ENCODE measurements at places on chromosomes 6 and 20.

DNA sequence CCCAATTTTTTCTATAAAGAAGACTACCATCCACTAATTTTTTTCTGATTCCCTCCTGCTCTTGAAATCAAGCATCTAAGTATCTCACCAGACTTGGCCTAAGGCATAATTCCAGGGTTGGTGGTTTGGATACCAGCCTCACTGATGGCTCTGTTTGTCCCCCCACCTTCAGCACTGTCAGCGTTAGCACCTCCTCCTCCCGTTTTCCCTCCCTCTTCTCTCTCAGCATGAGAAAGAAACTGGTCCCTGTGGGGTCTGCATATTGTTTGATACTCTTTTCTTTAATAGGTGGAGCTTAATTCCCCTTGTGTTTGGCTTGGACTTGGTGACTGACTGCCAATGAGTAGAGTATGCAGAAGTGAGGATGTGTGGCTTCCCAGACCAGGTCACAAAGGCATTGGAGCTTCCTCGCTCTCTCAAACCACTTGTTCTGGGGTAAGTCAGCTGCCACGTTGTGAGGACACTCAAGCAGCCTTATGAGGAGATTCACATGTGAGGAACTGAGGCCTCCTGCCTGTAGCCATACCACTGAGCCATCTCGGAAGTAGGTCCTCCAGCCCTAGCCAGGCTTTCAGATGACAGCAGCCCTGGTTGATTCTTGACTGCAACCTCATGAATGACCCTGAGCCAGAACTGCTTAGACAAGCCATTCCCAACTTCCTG is 65.2 kb downstream of the RIOK1 start:
- DNase-seq: no peak

DNA sequence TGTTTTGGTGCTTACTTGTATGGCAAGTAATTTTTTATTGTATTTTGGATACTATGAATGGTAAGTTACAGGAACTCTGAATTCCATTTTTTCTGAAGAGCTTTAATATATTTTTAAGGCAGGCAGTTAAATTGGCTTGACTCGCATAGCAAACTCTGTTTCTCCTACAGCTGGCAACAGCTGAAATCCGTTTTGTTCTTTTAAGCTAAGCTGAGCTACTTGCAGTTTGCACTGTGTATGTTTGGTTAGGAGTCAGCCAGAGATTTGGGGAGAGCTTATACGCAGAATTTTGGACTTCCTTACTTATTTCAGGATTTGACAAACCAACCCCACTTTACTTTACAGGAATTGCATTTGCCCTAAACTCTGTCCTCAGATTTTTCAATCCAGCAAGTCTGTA is 179.1 kb downstream of the COL19A1 start:
- no peak for DNase-seq

GRCh38 chr20:19019734-19020364 is 192.6 kb upstream of the SLC24A3 start:
- DNase-seq: no peak

DNA sequence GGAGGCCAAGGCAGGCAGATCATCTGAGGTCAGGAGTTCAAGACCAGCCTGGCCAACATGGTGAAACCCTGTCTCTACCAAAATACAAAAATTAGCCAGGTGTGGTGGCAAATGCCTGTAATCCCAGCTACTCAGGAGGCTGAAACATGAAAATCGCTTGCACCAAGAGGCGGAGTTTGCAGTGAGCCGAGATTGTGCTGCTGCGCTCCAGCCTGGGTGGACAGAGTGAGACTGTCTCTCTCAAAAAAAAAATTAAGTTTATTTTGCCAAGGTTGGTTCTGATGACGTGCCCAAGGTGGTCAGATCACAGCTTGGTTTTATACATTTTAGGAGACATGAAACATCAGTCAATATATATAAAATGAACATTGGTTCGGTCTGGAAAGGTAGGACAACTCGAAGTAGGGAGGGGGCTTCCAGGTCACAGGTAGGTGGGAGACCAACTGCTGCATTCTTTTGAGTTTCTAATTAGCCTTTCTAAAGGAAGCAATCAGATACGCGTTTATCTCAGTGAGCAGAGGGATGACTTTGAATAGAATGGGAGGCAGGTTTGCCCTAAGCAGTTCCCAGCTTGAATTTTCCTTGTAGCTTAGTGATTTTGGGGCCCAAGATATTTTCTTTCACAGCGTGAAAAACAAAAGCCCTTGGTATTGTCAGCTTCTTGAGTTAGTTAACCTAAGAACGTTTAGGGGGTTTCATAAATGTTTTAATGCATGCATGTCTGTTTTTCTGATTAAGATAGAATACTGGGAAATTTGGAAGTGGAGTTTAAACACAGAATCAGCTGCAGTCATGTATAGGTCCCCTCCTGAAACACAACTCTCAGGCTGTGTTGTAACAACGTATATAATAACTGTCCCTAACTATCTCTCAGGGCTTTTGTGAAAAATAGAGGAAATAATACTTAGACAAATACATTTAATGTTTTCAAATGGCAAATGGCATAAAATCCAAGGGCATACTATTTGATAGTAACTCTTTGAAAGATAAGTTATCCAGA is 16.7 kb downstream of the ACOT13 start:
- DNase-seq: no peak

- DNase-seq: no peak
Measured at GRCh38 chr20:53040693-53041589, 68.8 kb downstream of the TSHZ2 start.

DNA sequence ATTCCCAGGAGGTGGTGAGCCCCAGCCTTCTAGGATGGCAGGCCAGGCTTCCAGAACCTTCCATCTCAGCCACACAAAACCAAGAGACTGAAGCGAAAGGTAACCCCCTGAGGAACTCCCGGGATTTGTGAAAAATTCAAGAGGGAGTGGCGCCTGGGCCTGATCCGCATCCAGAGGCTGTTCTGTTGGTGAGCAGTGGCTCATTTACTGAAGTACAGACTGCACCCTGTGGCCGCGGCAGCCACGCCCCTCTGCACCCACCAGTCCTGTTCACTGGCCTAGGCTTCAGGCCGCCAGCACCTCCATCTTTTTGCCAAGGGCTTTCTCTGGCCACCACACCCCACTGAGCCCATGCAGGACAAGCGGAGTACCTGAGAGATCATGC is 79.1 kb upstream of the PTPN1 start:
- no peak for DNase-seq

DNA sequence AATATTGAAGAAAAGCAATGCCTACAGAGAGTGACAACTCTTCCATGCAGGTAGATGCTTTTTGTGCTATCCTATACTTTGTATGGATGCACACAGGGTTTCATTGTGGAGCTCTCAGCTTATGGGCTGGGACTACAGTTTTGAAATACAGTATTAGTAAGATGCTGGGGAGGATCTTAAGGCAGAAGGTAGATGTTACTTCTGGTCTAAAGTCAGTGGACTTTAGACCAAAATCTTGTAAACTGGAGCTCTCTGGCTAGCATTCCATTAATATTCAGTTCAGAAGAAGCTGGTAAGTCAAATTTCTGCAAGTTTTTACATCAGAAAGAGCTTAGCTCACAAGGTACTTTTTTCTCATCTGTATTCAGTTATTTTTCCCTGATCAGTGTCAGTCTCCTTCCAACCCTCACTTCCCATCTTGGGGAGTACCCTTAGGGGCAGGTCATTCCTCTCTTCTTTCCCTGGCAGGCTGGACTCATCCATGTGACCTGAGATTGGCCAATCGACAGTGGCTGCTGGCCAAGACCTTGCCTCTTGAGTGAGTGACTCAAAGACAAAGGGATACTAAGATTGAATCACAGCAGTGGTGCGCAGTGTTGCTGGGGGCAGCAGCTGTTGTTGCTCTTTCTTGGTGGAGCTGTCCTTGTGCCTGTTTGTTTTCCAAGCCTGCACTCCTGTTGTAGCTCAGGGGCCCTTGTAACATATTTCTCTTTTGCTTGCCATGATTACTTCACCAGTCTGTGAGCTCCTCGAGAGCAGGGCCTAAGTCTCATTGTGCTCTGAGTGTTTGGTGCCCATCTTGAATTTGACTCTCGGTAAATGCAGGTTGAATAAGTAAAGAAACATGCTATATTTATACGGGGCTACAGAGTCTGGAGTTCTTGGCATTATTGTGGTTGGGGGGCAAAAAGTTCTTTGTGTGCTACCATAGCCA is 2.8 kb upstream of the PHF20 start:
- DNase-seq: no peak

DNA sequence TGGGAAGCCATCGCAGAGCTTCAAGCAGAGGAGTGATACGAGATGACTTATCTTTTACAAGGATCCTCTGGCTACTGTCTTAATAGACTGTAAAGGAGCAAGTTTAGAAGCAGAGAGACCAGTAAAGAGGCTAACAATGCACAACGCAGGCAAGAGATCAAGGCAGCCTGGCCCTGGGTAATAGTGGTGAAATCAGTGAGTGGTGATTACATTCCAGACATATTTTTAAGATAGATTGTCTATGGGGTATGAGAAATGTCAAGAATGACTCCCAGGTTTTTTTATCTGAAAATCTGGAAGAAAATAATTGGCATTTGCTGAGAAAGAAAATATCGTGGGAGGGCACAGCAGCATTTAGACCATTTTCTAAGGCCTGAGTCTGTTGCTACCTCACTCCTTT is 213.6 kb upstream of the HTR1E start:
- DNase-seq: no peak

- DNase-seq: no peak
Measured at GRCh38 chr20:62058941-62059340, 6.7 kb downstream of the TAF4 start.

- no peak for DNase-seq
Measured at GRCh38 chr6:16851758-16852157, 90.5 kb upstream of the ATXN1 start.

DNA sequence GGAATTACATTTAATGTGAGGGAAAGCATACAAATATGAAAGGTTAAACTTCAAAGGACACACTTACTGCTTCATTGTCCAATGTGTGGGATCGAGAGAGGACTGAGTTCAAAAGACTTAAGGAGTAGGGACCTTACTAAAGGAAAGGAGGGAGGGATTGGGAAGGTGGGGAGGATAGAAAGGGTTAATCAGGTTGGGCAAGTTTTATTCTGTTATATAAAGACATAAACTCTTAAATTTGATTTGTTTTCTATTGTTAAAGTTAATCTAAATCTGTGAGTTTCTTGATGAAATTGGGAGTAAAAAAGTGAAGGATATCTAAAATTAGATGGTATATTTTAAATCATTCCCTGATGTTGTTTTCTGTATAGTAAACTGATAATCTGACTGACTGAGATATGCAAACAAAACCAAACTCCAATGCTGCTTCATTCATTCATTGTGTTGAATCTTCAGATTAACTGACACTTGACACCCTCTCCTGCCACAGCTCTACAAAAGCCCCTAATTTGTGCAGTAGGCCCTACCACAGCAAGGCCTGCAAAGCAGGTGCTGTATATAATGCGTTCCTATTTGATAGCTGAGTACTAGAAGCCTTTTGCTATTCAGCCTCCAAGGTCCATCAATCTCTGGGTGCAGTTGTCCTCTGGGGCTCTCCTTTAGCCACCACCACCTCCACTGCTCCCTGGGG is 1.3 kb upstream of the UBE2J1 start:
- no peak for DNase-seq

DNA sequence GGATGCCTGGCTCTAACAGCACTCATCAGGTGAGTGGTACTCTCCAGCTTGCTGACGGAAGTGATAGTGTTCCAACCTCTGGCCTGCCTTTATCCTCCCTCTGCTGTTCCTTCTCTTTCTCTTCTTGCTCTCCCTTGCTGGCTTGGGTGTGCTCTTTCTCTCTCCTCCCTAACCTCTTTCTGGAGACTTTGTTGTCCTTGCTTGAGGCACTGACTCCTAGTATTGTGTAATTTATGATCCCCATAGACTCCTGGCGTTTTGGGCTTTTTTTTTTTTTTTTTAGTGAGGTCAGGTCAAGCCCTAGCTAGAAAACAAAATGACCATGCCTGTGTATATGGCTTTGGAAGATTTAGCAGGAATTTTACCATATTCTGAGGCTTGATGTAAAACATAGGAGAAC is 84.7 kb upstream of the MRAP2 start:
- DNase-seq: no peak

GRCh38 chr20:48325656-48326433 is 502.0 kb downstream of the PREX1 start:
- no peak for DNase-seq

DNA sequence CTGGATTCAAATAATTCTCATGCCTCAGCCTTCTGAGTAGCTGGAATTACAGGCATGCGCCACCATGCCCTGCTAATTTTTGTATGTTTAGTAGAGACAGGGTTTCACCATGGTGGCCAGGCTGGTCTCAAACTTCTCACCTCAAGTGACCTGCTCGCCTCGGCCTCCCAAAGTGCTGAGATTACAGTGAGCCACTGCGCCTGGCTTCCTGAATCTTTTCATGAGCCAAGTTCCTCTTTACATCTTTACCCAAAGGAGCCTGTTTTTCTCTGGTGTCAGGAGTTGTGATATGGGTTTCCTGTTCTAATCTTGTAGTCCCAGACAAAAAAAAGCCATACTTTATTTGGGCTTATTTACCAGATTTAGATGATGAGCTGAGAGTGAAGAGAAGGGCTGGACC is 34.4 kb downstream of the PCNA start:
- no peak for DNase-seq

GRCh38 chr6:95648636-95649035 is 71.3 kb downstream of the MANEA start:
- DNase-seq: no peak

GRCh38 chr20:24819331-24819965 is 129.6 kb upstream of the CST7 start:
- DNase-seq: no peak

DNA sequence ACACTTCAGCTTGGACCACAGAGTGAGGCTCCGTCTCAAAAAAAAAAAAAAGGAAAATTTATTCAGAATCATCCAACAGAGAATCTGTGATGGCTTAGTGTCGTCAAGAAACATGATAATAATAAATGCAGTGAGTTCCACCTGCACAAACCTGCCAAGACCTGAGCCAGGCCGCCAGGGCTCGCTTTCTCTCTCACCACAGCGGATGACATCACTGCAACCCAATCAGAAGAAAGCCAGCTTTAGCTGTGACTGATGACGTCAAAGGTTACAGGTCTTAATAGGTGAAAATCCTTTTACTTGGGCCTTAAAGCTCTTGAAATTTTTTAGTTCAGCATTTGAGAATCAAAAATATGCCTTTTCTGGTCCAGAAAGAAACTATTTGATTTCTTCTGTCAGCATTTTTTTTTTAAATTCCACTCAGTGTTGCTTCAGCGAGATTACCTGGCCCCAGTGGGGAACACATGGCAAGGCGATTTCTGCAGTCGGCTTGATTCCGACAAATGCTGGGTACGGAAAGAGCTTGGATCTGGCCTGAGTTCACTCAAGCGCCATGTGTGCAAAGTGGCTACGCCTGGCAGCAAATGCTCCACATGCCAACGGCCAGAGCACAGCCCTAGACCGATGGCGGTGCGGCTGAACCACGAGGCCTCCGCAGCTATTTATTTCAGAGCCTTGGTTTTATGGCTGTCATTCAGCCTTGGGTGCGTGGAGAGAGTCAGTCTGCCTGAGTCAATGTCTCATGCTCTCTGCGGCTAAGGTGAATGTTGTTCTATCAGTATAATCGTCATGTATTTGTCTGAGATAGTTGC is 105.7 kb upstream of the QKI start:
- no peak for DNase-seq

DNA sequence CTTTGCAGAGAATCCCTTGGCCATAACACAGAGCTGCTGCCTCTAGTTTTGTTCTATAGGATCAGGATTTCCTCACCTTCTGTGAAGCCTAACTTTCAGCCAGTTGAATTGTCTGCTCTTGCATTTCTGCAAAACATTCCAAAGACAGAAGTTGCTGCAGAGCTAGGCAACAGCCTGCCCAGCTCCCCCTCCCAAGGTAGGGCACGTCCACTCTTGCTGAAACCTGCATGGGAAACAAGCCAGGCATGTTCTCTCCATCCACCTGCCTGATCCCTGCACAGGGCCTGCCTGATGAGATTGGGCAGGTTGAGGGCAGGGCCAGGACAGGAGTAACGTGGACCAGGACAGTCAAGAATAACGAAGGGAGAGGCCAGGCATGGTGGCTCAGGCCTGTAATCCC is 58.9 kb upstream of the NAA20 start:
- no peak for DNase-seq
